ENCODE measurements at places on chromosomes 5 and 9. TPM values are rescaled to one million over a fixed set of nuclear protein-coding genes. Genes with fewer than 3 reads are reported as not detected.

The CDX1 gene
- not detected for total RNA-seq

The PTPRD gene
- total RNA-seq = 2.2 TPM

The FBLL1 gene
- total RNA-seq = 0.65 TPM

The NDST1 gene
- total RNA-seq = 188 TPM

The CDH10 gene
- 0.16 TPM for total RNA-seq
